ENCODE measurements at places on chromosomes 16 and 17. TPM values are rescaled to one million over a fixed set of nuclear protein-coding genes. Genes with fewer than 3 reads are reported as not detected.

Gene TLCD2
- 7.5 TPM for total RNA-seq

- H3K4me3 ChIP-seq, result no peak overlapping the region
- no peaks in the 10 kb centered on the region for H3K27me3 ChIP-seq
- no peak for DNase-seq
- no peak overlapping the region for H3K27ac ChIP-seq
Observed at GRCh38 chr17:6548578-6549330, 7.6 kb downstream of the PITPNM3 start.

- no peaks in the 10 kb centered on the region for H3K27me3 ChIP-seq
- no peak for DNase-seq
- H3K4me3 ChIP-seq, result no peak overlapping the region
- H3K27ac ChIP-seq, result no peak overlapping the region
Observed at GRCh38 chr16:68360956-68361355, 50.1 kb downstream of the PRMT7 start.

GRCh38 chr17:37278247-37278894 lies 97.4 kb upstream of the C17orf78 start:
- H3K27ac ChIP-seq, result no peak overlapping the region
- H3K27me3 ChIP-seq, result no peaks in the 10 kb centered on the region
- DNase-seq, result no peak
- peaks cover 15% of the 10 kb centered on the region for H3K36me3 ChIP-seq

Data from ascending aorta (tissue), 2 donors.